ENCODE measurements at places on chromosomes 1 and 21.

- DNase-seq = no peak
These were observed 696 bp downstream of the EBNA1BP2 start for GRCh38 chr1:43171312-43171875.

GRCh38 chr21:36658926-36659325 is 40.0 kb upstream of the SIM2 start:
- DNase-seq = no peak

- DNase-seq = no peak
These were observed 6.1 kb upstream of the LHX8 start for GRCh38 chr1:75127916-75128717.

DNA sequence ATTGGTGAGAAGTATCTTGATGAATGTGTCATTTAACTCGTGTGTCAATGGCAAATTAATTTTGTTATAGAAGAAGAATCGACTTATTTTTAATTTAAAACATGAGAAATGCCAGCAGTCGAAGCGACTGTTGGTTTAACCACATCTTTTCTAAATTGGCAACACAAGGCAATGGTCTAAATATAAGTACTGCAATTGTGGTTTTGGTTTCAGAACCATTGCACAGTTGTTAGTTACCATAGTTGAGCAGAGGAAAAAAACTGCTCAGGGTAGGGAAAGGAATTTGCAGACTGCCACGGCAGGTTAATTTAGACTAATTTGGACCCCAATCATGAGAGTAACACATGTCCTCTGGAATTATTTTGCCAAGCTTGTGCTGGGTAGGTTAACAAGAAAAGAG is 185.6 kb upstream of the RUNX1 start:
- DNase-seq = no peak

GRCh38 chr1:147297438-147297837 is 55.0 kb downstream of the CHD1L start:
- no peak for DNase-seq

DNA sequence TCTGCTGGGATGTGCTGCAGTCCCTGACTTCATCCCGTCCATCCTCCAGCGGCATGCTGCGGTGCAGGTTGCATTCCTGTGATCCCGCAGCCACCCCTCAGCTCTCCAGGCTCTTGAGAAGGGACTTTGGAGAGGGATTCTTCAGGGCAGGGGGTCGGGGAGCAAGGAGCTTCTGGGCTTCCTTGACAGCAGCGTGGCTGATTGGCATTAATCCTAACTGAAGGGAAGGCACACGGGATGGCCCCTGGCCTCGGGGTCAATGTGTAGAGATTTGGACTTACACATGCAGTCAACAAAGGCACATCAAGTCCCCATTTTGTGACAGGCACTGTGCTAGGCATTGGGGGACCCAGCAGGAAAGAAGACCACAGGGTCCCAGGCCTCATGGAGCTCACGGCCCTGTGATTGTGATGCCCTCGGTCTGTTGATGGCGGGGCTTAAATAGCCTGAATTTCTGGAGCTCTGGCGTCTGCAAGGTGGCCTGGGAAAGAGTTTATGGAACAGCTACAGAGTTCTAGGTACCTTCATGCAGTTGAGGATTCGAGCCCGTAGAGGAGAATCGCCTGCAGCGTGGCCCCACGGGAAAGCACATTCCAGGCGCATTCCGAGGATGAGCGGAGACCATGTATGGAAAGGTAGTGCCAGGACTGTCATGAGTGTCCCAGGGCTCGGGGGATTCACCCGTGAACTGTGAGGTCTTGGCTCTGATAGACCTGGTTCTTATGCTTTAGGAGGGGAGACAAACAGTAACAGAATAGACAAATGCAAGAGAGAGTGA is 20.1 kb downstream of the PSEN2 start:
- DNase-seq = no peak

Data from CD4-positive, alpha-beta T cell treated with Interleukin-6 at 100 ng/mL for 8 hours (primary cell).